ENCODE measurements at places on chromosomes 6 and 20. TPM values are rescaled to one million over a fixed set of nuclear protein-coding genes. Genes with fewer than 3 reads are reported as not detected.

GRCh38 chr6:125507987-125508655 is 206.4 kb upstream of the HDDC2 start:
- DNase-seq = no peak

- DNase-seq = no peak
Measured at GRCh38 chr6:37289931-37290330, 32.0 kb upstream of the TMEM217 start.

GRCh38 chr6:52526634-52527033 is 50.2 kb downstream of the TRAM2 start:
- no peak for DNase-seq

DNA sequence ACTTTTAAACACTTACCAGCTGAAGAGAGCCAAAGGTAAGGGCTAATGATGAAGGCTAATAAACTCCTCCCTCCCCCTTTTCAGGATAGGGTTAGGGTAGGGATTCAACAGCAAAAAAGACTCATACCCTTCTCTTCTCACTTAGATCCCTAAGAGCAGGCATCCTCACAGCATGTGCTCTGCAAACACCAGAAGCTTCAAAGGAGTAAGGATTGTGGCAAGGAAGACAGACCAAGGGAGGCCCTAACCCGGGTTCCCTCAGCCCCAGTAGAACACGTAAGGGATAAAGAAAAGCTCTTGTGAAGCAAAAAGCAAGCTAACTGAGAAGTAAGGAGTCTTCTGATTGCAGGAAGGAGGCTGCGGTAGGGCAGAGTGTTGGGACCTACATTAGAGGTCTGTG is 11.6 kb downstream of the MAP3K7 start:
- DNase-seq = no peak

GRCh38 chr6:53771785-53772624 is 22.8 kb upstream of the LRRC1 start:
- DNase-seq = no peak

GRCh38 chr20:15565786-15566185 is 1007.5 kb downstream of the KIF16B start:
- DNase-seq = no peak

DNA sequence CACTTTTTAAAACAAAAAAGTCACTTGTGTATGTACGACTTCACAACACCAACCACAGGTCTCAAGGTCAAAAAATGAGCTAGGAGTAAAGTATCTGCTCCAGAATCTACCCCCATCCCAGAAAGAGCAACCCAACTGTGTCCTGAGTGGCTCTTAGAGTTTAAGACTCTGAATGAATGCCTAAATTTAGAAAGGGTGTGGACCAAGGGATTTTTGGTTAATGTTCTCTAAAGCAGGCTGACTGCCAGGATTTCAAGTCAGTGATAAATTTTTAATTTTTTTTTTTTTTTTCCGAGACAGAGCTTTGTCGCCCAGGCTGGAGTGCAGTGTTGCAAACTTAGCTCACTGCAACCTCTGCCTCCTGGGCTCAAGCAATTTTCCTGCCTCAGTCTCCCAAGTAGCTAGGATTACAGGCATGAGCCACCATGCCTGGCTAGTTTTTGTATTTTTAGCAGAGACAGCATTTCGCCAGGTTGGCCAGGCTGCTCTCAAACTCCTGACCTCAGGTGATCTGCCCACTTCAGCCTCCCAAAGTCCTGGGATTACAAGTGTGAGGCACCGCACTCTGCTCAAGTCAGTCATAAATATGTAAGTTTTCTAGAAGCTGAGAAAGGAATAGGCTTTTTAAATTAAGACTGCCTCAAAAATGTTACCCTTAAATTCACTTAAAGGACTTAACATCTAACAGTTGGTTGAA is 20.2 kb downstream of the STAU1 start:
- no peak for DNase-seq

GRCh38 chr6:137759624-137760023 is 107.4 kb upstream of the TNFAIP3 start:
- no peak for DNase-seq

FHL5 gene
- 38.2 TPM for total RNA-seq

DZANK1 gene
- total RNA-seq = 10.2 TPM

PHF10 gene
- 46.1 TPM for total RNA-seq
